ENCODE measurements at places on chromosomes 11 and 22.

DNA sequence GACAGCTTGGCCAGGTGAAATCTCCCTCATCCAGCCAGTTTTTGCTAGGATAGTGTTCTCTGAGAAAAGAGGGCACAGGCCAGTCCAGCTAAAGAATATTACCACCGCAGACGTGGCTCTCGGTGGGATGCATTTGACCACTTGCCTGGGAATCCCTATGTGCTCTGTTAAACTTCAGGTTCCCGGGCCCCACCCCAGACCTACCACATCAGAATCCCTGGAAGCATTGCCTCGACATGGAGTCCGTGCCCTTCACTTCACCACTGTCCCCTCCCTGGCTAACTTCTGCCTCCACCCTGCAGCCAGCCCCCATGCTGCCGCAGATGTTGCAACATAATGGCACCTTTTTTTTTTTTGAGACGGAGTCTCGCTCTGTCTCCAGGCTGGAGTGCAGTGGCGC, 56.9 kb upstream of the EMID1 start:
- no peak for DNase-seq

DNA sequence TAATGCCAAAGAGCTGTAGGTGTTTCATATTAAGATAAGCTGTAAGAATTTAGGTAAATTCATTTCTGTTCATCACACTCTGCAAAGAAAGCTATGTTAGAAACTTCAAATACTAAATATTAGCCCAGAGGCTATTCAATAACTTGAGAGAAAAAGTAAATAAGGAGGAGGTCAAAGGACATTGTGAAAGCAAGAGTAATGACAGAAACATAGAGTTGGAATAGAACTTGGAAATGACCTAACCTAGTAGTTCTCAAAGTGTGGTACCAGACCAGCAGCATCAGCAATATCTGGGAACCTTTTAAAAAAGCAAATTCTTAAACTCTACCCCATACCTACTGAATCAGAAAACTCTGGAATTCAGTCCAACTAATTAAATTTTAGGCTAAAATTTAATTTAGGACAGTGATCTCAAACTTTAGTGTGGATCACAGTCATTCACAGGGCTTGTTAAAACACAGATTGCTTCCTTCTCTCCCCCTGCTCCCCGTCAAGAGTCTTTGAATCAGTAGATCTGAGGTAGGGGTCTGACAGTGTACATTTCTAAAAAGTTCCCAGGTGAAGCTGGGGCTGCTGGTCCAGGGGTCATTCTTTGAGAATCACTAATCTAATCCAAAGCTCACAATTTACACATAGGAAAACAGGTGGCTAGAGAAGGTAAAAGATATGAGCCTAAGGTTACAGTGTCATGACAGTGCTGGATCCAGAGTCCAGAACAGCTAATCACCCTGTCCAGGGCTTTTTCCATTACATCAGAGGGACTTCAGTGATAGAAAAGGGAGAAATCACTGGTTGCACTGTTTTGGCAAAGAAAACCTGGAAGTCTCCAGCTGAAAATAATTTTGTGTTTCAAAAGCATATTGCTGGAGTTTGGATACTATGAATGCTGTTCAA, 241.1 kb downstream of the SOX6 start:
- DNase-seq, result no peak

- no peak for DNase-seq
Measured at GRCh38 chr11:59801981-59802638, 8.5 kb downstream of the MRPL16 start.

DNA sequence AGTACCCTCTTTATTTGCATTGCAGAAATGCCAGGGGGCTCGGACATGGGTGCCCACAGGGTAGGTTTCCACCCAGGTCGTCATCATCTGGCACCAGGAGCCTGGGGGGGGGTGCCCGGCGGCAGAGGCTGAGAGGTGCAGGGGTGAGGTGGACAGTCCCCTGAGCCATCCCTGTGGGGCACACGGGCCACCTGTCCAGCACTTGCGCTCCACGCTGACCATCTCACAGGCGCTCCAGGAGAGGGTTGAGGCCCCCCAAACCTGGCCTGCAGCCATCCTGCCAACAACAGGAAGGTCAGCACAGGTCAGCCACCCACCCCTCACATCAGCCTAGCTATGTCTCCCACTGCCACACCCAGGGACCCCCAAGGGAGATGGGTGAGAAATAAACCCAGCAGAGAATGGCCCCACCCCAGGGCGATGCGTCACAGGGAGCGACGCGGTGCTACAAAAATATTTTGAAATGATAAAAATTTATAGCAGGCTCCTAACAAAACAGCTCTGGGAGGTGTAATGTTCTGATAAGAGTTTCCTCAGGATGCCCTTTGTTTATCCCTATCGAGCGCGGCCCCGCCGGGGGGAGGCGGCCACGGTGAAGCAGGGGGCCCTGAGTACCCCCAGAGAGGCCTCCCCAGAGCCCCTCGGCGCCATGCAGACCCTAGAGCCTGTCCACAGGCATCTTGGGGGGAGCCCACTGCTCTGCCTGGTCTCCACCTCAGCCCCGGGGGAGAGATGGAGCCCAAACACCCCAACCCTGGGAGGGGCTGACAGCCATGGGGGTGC, 21.0 kb upstream of the GNB1L start:
- no peak for DNase-seq

Data from KBM-7 (cell line).